Activated naive CD4-positive, alpha-beta T cell (primary cell): ENCODE measurements at places on chromosomes 5 and 9.

- no peak for DNase-seq
These were observed 196.3 kb downstream of the CSNK1G3 start for GRCh38 chr5:123708074-123708806.

DNA sequence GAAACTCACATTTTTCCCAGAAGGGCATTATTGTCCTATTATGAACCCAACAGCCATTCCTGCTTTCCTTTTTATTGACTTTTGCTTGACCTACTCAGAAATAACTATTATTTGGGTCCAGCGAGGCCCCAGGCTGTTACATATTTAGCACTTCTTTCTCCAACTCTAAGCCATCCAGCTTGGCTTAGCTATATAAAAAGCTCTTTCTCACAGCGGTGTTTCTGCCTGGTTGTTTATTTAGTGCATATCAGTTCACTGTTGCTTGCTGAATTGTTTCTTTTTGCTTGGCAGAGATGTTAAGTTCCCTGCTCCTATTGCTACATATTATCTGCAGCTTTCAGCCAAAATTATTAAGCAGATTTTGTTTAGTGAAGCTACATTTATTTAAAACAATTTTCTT lies 1156.8 kb upstream of the SEMA6A start:
- DNase-seq: no peak

DNA sequence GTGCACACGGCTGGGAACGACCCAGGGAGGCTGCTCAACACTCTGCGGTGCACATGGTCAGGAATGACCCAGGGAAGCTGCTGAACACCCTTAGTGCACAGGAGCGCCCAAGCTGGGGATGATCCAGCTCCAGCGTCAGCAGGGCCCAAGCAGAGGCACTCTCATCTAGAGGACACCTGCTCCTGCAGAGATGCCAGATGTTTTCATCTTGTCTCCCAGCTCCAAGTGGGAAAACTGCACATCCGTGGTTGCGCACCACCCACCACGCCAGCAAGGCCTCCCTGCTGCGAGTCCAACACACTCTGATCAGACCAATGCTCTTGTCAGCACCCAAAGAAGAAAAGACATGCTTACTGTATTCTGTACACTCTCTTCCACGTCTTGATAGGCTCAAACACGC lies 34.1 kb downstream of the UBE2QL1 start:
- DNase-seq: no peak

GRCh38 chr9:121216271-121216805 lies 14.7 kb upstream of the RAB14 start:
- no peak for DNase-seq

GRCh38 chr5:132777209-132778069 lies at the start of gene SEPTIN8:
TSS of gene SEPTIN8 (minus strand) at chr5:132777239. CDS start at chr5:132777137, 102 bp downstream.
- DNase-seq: no peak

DNA sequence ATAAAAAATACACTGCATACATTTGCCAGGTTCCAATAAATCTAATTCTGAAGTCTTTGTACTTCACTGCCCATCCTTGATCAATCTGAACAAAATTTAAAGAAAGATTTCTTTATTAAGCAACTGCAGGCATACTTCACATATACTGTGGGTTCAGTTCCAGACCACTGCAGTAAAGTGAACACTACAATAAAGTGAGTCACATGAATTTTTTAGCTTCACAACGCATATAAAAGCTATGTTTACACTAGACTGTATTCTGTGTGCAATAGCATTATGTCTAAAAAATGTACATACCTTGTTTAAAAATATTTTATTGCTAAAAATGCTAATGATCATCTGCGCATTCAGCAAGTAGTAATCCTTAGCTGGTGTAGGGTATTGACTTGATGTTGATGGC lies 52.1 kb downstream of the SSBP2 start:
- DNase-seq: no peak

- no peak for DNase-seq
These were observed 10.4 kb upstream of the DEPDC1B start for GRCh38 chr5:60710362-60710761.

GRCh38 chr9:132141948-132142594 lies 19.8 kb upstream of the NTNG2 start:
- DNase-seq: no peak

DNA sequence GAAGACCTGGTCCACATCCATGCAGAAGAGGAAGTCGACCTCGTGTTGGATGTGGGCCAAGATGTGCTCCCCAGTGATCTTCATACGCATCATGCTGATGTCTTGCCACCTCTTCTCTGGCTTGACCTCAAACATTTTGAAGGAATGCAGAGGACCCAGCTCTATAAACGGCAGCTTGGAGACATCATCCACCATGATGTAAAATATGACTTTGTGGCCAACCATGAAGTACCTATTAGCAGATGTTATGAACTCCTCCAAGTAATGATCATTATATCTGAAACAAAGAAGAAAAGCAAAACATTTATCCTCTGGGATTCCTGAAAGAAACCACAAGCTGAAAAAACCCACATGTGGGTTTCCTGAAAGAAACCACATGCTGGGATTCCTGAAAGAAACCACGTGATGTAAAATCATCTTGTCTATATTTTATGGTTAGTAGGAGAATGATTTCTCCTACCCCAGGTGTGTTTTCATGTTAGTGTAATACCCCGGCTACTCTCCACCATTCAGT lies 52.3 kb downstream of the GGTA1 start:
- DNase-seq: no peak

- DNase-seq: no peak
These were observed 49.8 kb upstream of the ANGPTL2 start for GRCh38 chr9:127172066-127172707.

- no peak for DNase-seq
These were observed 5.0 kb downstream of the IL3 start for GRCh38 chr5:132065351-132065937.

GRCh38 chr5:179315356-179315890 lies 29.8 kb downstream of the ADAMTS2 start:
- no peak for DNase-seq

- DNase-seq: no peak
These were observed 2.0 kb downstream of the BRD3 start for GRCh38 chr9:134065612-134066419.

- DNase-seq: no peak
These were observed 481.6 kb upstream of the KIF2A start for GRCh38 chr5:61824396-61824795.

DNA sequence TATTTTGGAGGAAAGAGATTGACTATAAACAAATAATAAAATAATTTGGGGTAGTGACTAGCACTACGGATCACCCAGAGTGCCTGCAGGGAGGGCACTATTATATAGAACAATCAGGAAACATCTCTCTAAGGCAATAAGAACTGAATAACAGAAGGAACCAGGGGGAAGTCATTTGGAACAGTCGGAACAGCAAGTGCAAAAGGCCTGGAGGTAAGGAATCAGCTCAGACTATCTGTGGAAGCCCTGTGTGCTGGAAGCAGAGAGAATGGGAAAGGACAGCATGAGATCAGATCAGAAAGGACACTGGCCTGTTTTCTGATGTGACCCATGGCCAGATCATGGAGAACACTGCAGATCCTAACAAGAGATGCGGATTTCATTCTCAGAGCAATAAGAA lies 357.6 kb downstream of the EFNA5 start:
- DNase-seq: no peak

DNA sequence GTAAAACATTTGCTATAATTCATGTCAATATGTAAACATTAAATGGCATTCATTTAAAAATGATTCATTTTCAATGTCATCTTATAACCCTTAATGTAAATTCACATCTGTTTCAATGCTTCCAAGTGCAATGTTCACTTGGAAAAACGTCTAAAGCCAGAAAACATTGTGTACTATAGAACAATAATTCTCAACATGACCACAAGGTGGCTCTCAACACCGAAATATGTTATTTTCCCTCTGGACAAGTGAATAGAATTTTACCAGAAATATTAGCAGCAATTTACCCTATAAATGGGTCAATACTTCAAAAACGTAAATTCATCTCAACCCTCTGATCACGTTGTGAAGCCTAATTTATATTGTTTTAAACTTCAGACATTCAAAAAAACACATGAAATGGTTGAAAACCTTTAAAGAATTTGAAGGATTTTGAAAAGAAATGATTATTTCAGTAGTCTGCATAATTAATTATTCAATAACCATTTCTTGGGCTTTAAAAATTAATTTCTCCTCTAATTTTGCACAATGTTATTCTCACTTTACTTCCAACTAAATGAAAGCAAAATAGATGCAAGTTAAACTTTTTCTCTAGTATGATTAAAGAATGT lies 11.0 kb downstream of the CDH10 start:
- no peak for DNase-seq

DNA sequence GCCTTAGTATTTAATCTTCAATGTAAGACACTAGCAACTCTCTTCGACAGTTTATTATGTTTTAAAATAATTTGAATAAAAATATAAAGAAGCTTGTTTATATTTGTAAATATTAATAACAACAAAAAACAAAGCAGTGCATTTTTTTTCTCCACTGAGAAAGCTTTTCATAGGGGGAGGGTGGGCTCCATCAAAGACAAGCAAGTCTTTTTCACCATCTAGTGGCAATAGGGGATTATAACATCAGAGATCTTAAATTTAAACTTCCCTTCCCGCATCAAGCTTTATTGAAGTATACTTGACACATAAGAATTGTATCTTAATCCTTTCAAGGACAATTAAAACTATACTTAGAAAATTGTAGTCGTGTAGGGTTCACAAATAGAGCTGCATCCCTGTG lies 9.3 kb upstream of the OR13F1 start:
- no peak for DNase-seq

- no peak for DNase-seq
These were observed 29.8 kb upstream of the SMC5 start for GRCh38 chr9:70229026-70229425.

DNA sequence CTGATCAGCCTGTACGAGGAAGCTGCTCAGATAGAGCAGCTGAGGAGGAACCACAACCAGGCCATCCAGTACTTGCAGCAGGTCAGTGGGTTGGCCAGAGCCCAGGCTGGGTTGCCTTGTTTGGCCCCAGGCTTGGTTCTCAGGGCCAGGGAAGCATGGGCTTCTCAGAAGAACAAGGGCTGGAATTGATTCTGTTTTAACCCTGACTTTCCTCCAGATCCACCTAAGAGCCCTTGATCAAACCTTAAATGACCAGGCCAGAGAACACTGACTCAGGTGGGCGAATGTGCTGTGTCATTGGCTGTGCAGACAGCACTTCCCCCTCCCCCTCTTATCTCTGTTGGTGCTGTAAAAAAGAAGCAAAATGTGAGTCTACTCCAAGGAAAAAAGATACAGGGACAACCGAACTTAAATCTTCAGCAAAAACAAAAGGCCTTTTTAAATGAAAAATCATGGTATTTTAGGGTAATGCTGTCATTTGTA lies 28.1 kb downstream of the TTC23L start:
- no peak for DNase-seq

DNA sequence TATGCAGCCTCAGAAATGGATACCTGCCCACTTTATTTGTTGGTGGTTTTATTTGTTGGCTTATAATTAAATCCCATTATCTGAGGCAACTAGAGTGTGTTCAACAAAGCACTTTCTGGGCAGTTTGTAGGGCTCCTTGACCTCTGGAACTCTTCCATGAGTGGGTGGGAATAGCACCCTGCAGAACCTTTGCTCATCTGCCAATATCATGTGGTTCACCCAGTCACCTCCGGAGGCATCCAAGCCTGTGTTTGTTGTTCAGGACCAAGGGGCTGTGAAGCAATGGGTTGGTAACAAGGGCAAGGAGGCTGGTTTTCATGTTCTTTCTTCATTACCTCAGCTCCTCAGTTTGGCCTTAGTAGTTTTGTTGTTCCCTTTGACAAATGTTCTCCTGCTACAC lies 314.0 kb downstream of the NDUFS4 start:
- DNase-seq: no peak

GRCh38 chr9:117306032-117306431 lies 108.8 kb downstream of the ASTN2 start:
- DNase-seq: no peak

GRCh38 chr5:36528588-36528987 lies 77.8 kb upstream of the SLC1A3 start:
- DNase-seq: no peak

GRCh38 chr5:132839426-132840301 lies 9.2 kb upstream of the SHROOM1 start:
- DNase-seq: no peak

- DNase-seq: no peak
These were observed 35.8 kb upstream of the TLX3 start for GRCh38 chr5:171272996-171273970.

DNA sequence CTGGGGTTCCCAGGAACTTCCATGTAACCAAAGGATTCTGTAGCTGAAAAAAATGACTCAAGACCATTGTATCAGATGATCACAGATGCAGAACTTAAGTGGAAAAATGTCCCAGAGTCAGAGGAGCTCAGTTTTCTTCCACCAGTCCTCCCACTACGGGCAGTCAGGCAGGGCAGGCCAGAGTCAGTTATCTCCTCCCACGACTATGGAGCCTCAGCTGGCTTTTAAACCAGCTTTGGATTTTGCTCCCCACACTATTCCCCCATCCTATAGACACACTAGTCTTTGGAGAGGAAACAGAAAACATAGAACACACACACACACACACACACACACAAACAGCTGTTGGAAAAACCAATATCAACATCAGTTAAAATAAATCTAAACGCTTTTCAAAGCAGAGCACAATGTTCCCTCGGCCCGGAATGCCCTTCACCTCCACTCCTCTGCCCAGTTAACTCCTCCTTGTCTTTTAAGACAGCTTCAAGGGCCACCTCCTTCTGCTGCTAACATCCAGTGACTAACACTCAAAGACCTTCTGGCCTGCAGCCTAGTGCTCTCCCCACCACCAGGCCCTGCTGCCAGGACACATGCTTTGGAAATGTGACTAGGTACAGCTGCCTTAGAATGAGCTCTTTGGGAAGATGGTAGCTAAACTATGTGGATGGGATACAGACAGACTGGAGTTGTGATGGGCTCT lies 56.8 kb downstream of the NIPAL4 start:
- DNase-seq: no peak

GRCh38 chr9:95025213-95026147 lies 292.0 kb downstream of the FANCC start:
- no peak for DNase-seq

GRCh38 chr9:115632391-115632790 lies 514.4 kb upstream of the TNC start:
- DNase-seq: no peak

DNA sequence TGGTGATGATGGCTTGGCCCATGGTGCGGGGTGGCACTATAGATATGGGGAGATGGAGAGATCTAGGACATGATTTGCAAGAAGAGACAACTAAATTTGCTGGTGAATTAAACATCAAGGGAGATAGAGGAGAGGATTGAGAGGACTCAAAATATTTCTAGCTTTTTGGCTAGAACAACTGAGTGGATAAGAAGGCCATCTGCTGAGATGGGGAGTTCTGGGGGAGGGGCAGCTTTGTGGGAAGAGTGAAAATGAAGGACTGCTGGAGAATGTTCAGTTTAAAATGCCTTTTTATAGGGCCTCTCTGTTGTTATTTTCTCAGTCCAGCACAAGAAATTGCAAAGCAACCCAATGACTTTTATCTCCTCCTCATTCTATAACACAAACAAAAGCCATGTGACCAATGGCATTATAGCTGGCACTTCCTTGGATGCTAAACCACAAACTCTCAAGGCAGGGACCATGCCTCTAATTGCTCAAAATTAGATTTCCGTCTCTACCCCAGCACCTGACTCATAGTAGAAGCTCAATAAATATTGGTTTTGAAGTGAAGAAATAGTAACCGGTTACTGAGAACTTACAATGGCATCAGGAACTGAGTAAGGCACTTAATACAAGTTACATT lies 29.8 kb downstream of the JAKMIP2 start:
- no peak for DNase-seq

GRCh38 chr5:88542786-88543185 lies 274.1 kb upstream of the TMEM161B start:
- no peak for DNase-seq
